NCI-H2107 (cell line): ENCODE measurements at places on chromosomes 7 and 10.

DNA sequence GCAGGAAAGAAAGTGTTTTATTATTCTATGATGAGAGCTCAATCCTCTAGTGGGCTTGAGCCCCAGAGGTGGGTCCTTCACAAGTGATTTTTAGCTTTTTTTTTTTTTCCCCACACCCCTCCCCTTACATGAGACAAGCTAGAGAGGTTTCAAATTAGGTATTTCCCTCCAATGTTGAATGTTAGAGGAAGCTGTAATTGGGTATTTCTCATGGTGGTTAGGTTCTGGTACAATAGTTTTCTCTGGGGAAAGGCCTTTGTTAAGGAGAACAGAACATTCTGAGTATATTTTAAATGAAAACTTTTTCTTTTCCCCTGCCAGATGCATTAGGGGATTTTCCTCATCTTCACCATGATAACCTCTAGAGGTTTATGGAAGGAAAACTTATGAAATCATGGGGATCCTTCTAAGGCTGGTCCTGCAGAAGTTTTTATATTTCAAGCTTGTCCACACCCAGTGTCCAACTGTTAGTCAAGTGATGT is 1039.7 kb downstream of the NRG3 start:
- no peak for DNase-seq

DNA sequence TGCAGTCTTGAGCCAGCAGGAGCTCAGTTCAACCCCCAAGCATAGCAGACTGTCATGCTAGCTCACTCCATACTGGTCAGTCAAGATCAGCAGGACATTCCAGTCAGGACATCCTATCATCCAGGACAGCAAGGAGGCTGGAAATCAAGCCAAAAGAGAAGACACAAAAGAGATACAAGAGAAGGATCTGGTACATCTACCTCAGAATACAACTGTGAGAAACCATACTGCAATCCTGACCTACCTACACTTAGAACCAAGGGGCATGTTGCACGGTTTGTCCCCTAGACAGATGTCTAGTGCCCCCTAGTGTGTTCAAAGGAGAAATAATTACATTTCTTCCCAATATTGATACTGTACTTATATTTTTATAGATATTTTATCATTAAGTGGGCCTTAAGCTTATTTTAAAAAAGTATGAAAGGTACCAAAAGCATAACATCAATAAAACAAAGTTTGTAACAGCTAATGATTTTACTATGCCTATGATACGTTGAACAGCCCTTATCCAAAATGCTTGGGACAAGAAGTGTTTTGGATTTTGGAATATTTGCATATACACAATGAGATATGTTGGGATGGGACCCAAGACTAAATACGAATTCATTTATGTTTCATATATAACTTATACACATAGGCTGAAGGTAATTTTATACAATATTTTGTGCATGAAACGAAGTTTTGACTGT is 26.7 kb downstream of the ERCC6 start:
- no peak for DNase-seq

GRCh38 chr7:91668217-91668616 is 212.3 kb downstream of the MTERF1 start:
- no peak for DNase-seq

- no peak for DNase-seq
Observed at GRCh38 chr10:83274088-83274487, 865.2 kb upstream of the GHITM start.

DNA sequence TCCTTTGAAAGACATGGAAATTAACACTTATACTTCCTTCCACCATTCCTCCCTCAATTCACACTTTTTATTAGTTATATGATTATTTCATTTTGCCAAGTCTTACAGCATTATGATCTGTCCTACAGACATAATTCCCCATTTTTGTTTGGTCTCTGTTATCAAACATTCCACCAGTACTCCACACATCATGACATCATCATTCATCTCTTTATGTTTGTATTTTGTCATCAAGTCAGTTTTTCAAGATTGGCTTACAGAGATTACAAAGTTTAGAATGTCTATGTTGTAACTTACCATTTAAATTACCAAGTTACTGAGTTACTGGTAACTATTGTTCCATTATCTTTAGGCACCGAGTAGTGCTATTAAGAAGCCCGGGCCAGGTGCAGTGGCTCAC is 150.2 kb downstream of the HTR7 start:
- no peak for DNase-seq

DNA sequence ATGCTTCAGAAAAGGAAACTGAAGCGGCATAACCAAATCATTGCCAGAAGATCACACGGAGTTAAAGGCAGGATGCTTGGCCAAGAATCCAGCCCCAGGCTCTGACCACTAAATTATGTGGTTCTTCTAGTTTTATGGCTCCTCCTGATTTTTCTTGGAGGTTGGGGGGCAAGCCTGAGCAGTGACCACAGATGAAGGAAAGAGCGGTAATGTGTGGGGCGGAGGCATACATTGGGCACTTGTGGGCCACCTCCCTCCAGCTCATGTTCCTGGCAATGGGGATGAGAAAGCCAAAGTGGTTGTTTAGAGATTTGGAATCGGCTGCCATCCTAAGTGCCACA is 3.2 kb downstream of the TRPV6 start:
- DNase-seq = no peak

GRCh38 chr10:89047397-89047796 is 56.8 kb downstream of the FAS start:
- no peak for DNase-seq
